ENCODE measurements at places on chromosomes 5 and 9.

DNA sequence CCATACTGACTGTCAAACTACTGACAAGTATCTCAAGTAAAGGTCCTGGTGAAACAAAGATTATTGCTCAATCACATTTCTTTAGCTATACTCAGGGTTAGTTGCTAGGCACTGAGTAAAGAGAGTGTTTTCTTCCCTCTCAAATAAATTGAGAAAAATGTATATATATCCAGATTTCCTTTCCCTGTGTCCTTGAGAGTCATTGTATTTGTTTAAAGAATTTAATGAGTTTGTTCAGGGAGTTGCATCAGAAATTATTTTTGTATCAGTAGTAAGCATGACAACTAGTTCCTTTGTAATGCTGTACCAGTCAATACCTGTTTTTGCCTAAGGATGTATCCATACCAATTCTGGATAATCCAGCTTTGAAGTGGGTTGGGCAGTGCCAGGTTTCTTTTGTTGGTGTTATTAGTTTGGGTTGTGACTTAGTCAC lies 3.2 kb upstream of the ANKHD1 start:
- DNase-seq = no peak

- DNase-seq = peak; percentile 79
Measured at GRCh38 chr5:126865299-126865698, 88.4 kb downstream of the LMNB1 start.

DNA sequence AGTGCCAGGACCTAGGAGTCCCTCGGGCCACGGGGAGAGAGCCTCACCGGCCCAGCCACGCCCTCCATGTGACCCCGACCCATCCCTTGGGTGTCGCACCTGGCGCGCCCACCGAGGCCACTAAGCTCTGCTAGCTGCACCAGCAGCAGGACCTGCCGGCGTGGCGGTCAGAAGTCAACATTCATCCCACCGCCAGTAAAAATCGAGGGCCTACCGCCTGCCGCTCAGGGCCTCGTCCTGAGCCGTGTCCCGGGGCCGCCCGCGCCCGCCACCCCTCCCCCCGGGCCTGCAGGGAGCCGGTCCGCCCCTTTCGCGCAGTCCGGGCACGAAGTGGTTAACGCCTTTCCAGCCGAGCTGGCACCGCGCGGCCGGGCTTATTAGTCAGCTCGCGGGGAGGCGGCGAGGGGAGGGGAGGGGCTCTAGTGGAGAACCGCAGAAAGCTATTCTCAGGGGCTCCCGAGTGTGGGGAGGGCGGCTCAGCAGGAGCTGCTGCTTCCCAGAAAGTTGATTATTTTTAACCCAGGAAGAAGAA lies 124.4 kb downstream of the C9orf50 start:
- peak; percentile 99 for DNase-seq

- DNase-seq = no peak
Measured at GRCh38 chr9:36788534-36788933, 215.8 kb downstream of the MELK start.
